ENCODE measurements at places on chromosomes 1 and 21.

DNA sequence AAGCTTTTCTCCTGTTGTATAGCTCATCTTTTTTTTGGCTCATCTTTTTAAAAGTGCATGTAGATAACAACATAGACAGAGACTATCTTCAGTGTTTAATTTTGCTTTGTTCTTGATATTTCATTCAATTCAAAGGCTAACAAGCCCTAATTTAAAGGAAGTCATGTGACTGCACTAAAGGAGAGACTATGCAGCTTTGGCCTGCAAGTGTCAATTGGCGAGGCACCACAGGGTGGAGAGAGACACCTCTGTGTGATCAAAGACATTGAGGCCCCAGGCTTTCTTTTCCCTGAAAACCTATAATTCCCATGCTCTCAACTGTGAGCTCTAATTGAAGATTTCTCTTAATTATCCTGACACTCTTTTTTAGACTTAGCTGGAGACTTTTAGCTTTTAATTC is 53.6 kb downstream of the CHODL start:
- no peak for DNase-seq

DNA sequence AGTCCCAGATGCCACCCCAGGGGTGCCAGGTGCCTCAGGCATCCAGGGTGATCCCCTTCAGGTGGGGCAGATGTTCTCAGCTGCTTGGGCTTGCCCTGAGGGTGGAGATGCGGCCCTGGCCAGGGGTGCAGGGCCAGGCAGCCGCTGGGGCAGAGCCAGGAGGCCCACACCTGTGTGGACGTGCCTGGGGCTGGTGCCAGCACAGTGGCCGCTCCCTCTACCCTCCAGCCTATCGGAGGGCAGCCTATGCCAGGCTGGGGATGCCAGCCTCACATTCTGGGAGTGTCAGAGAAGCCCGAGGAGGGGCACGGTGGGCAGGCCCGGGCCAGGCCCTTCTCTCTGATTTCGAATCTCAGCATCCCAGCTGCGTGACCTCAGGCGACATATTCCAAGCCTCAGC is 96.5 kb upstream of the WNT4 start:
- no peak for DNase-seq

GRCh38 chr1:96747565-96747964 is 26.0 kb downstream of the PTBP2 start:
- DNase-seq, result no peak

DNA sequence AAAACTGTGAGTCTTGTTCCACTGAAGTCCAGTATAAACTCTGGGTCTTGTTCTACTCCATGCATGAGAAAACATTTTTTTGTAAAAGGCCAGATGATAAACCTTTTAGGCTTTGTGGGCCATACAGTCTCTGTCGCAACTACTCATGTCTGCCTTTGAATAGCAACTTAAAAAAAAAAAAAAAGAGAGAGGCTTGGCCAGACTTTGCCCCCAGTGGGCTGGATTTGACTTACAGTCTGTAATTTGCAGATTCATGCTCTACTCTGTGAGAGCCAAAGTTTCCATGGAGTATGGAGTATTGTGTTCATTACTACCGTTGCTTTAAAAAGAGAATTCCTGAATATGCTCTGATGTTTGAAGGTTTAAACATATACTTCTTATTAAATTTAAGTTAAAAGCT is 654.9 kb upstream of the PKN2 start:
- DNase-seq, result no peak

DNA sequence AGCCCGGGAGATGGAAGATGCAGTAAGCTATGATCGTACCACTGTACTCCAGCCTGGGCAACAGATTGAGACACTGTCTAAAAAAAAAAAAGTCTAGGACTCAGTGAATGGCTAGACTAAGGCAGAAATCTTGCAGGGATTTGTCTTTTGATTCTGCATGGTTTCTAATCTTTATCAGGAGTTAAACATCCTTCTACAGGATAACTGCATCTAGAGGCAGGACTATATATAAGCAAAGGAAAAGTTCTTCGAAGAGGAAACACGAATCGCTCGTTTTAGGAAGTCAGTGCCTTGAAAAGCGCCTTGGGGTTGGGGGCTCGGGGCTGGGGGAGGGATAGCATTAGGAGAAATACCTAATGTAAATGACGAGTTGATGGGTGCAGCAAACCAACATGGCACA is 602 bp upstream of the UFC1 start:
- no peak for DNase-seq

DNA sequence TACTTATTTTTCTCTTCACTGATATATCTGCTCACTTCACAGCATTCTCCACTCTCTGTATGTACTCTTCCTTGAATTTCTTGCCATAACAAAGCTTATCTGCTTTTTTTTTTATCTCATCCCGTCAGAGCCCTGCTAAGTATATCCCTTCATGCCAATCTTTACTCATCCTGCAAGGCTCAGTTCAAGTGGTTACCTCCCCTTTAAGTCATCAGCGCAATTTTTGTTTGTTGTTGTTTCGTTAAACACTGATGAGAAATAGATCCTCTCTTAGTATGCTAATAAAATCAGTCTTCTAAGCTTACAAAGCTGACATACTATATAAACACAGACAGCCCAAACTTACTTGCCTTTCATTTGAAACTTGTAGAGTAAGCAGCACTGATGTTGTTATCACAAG is 17.8 kb downstream of the COL24A1 start:
- no peak for DNase-seq

DNA sequence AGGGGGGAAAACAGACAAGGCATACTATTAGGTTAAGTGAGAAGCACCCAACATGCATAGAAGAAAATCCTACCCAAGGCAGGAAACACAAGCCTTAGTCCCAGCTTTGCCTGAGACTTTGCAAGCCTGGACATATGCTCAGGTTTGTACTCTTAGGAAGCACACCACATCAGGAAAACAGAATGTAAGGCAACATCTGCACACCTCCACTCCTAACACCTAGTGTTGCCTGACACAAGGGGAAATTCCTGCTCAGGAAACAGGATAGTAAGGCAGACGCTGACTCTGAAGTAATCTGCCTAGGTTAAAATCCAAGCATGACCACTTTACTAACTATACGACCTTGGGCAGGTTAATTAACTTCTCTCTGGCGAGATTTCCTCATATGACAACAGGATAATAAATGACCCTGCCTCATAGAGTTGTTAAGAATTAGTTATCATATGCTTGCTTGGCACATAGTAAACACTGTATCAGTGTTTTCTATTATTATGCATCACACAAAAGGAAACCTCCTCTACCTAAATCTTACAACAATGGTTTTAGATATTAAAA is 119.8 kb downstream of the ZZZ3 start:
- no peak for DNase-seq

DNA sequence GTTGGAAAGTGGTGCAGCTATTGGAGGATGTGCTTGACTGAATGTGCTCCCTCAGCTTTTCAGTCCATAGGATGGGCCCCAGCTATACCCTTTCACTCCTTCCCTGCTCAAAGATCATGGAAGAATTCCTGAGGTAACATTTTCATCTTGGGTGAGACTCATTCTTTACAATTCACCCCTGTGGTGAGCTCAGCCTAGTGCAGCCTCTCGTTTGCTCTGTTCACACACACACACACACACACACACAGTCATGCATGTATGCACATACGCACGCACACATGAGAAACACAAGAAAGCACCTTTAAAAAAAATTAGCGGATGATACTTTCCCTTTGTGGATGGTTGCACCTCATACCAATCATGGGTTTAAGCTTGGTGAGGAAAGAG is 25.8 kb downstream of the CCN1 start:
- no peak for DNase-seq

- DNase-seq, result no peak
These were observed 39.8 kb upstream of the CLIC4 start for GRCh38 chr1:24705260-24706073.

DNA sequence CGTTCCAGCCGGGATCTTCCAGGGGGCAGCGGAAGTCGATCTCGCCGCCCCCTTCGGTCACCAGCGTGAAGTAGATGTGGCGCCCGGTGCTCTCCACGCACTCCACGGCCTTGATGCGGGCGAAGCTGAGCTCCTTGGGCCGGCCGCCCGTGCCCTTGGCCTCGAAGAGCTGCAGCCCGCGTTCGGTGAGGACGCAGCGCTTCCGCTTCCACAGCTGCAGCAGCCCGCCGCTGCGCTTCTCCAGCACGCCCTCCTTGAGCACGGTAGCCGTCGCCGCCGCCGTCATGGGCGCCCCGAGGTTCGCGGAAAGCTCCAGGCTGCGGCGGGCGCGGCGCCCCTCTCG is 516 bp downstream of the PHLDA3 start:
- DNase-seq, result no peak

DNA sequence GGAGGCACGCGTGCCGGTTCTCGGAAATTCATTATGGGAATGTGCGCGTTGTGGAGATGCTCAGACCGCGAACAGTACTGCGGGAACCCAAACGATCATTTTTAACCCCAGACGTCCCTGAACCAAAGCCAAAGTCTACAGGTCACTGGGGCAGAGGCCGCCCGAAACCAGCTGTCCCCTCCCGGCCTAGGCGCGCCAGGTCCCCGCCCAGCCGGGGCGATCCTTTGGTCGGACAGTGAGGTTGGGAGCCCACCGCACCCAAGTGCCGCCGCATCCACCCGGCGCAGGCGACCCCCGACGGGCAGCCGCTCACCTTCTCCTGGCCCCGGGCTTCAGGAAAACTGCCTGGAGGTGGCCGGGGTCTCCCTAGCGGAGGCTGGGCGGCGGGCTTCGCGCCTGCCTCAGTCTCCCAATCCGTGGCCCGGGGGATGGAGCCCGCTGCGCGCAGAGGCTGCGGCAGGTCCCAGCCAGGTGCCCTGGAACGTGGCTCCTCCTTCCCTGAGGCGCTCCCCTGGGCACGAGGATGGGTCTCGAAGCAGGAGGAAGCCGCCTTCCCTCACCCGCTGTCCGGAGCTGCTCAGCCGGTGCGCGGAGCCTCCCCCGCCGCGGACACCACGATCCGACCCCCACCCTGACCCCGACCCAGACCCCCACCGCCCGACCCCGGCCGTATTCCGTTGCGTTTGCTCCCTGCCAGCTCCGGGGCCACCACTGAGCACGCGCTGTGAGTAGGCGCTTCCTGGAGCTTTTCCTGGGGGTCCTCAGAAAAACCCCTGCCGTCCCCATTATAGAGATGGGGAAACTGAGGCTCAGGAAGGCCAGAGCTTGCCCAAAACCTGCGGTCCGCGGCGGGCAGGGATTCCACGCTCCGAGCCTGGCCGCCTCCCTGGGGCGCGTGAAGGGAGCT is 8.1 kb upstream of the SLX9 start:
- no peak for DNase-seq

DNA sequence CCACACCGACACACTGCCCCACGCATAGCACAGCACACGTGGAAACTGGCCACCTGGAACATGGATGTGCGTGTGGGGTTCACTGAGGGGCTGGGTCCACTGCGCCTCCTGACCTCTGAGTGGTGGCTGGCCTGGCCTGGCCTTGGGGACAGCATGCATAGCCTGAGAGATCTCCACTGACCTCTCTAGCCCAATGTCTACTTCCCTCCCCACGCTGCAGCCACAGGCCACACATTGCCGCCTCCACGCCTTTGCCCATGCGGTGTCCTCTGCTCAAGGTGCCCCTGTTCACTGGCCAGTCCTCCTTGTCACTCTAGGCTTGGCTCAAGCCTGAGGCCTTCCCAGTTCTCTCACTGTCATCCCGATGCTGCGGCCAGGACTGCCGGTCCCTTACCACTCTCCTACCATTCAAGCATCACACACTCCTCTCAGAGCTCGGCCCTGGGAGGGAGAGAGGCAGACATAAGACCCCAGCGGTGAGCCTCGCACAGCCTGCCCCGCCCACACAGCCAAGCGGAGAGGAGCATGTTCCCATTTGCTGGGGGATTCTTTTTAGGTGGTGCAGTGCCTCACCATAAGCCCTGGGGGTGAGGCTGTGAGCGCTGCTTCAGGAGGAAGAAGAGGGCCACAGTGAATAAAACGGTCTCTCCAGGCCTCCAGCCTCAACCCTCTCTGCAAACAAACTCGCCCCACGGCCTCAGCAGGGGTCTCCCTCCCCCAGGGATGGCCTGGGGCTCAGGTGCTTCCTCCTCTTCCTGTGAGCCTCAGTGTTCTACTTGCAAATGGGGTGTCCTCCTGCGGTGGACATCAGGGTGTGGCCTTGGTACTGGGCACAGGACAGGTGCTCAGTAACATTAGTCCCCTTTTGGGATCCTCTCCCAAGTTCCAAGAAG is 80.8 kb downstream of the DMRTB1 start:
- no peak for DNase-seq

DNA sequence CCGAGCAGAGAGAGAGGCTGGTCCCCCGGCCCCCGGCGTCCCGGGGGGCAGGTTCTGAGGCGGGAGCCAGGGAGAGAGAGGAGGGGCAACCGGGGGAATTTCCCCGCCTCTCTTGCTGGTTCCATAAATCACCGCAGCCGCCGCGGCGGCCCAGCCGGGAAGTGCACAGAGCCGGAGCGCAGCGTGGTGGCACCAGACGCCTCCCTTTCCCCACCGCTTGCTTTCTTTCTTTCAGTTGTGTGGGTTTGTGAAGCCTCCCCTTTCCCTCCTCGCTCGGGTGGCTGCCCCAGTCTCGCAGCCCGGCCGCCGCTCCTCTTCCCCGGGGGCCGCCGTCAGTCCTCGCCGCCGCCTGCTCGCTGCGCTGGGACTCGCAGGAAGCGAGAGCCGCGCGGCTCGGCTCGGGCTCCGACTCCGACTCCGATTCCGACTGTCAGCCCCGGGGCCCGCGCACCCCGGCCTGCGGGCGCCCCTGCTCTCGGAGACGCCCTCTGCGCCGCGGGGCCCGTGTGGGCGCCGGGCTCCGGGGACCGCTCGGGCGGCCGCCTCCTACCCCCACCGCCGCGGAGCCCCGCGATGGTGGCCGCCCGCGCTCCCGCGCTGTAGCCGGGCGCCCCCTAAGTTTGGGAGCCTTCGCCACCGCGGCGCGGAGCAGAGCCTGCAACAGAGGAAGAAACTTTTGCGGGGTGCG is at the start of gene CACHD1:
Gene CACHD1, plus strand, starts transcription at position 153 of the 688 bp plus-strand sequence. CDS start 616 bp downstream, outside the sequence.
- no peak for DNase-seq

DNA sequence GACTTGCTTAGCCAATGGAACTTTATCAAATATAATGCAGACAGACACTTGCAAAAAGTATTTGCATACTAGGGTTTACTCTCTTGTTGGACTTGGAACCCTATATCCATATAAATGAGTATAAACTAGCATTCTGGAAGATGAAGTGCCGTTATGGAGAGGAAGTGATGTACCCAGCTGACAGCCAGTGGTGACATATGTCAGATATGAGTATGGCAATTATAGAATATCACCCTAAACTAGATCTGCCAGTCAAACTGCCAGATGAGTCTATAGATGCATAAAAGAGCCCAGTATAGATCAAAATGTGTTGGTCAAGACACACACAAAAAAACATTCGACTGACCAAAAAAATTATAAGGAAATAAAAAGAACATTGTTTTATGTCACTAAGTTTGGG is 739.3 kb downstream of the PLA2G4A start:
- no peak for DNase-seq

- DNase-seq, result no peak
These were observed 122.3 kb downstream of the DISC1 start for GRCh38 chr1:231748760-231749415.
